Activated CD8-positive, alpha-beta T cell treated with anti-CD3 and anti-CD28 coated beads, Interleukin-2, amount 10 ng/mL, durations not matched to agents 7 days and 5 days (primary cell): ENCODE measurements at places on chromosomes 5 and 9. TPM values are rescaled to one million over a fixed set of nuclear protein-coding genes. Genes with fewer than 3 reads are reported as not detected.

DNA sequence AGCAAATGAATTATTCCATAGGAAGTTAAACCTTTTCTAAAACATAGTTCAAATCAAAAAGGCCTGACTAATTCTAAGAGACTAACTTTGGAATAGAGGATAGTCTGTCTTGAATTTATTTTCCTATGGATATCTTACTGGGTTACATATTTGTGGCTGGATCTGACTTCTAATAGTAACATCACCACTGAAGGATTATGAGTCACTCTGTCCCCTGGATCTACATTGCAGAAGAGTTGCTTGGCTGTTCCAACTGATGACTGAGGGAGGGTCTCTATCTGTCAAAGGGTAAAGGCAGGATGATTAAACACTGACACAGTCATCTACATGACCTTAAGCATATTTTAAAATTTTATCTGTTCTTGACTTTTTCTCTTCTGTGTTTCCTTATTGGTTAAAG is 119.6 kb upstream of the FST start:
- no peaks in the 10 kb centered on the region for H3K27me3 ChIP-seq
- no peaks in the 10 kb centered on the region for H3K4me1 ChIP-seq
- no peak overlapping the region for H3K4me3 ChIP-seq
- H3K36me3 ChIP-seq: no peaks in the 10 kb centered on the region

DNA sequence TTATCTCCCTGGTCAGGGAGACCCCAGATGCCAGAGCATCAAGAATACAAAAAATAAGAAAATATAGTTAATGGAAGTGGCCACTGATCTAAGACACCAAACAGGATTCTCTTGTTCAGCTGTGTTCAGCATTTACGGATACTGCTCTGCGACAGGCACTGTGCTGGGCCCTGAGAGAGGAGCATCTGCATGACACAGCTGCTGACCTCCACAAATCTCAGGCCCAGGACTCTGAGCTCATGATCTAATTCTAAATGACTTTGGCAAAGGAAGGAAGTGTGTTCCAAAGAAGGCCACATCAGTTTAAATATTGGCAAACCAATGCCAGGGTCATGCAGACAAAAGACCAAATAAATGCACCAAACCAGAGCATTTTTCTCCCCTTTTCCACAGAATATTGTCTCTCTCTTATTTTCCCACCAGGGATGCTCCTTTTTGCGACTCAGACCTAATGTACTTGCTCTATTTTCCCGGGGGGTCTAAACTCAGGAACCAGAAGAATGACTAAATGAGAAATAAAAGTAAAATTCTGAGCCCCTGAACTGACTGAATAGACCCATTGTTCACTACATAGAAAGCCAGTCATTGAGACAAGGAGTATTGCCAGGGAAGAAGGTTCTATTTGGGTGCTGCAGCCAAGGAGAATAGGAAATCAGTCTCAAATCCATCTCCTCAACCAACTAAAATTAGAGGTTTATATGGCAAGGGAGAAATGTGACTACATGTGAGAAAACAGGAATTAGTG is 1.4 kb upstream of the AGGF1 start:
- DNase-seq: no peak
- peak overlapping the region; percentile 32 for H3K27ac ChIP-seq
- H3K4me3 ChIP-seq: peak overlapping the region; percentile 5
- peaks cover 22% of the 10 kb centered on the region for H3K36me3 ChIP-seq

GRCh38 chr5:93677359-93677891 is 64.0 kb downstream of the POU5F2 start:
- H3K4me3 ChIP-seq: no peak overlapping the region
- H3K36me3 ChIP-seq: no peaks in the 10 kb centered on the region

DNA sequence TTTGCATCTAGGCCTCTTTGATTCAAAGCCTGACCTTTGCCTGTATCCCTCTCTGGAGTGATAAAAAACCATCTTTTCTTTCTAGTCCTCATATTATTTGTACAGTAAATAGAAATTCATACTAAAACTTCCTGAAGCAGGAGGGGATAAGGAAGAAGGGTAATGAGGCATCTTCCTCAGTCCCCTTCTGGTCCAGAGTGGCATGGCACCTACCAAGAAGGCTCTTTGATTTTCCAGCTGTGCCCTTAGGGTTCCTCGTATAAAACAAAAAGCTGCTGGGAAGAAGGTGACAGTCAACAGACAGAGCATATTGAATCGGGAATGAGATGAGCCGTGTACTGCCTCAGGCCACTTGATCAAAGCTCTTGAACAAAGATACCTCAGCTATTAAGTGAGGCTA is 71.9 kb upstream of the SPDL1 start:
- H3K4me1 ChIP-seq: no peaks in the 10 kb centered on the region
- no peak for DNase-seq
- H3K27me3 ChIP-seq: peaks cover 4% of the 10 kb centered on the region
- no peak overlapping the region for H3K4me3 ChIP-seq

The PKD2L2 gene
- total RNA-seq: not detected
